ENCODE measurements at places on chromosomes 1 and 21. TPM values are rescaled to one million over a fixed set of nuclear protein-coding genes. Genes with fewer than 3 reads are reported as not detected.

DNA sequence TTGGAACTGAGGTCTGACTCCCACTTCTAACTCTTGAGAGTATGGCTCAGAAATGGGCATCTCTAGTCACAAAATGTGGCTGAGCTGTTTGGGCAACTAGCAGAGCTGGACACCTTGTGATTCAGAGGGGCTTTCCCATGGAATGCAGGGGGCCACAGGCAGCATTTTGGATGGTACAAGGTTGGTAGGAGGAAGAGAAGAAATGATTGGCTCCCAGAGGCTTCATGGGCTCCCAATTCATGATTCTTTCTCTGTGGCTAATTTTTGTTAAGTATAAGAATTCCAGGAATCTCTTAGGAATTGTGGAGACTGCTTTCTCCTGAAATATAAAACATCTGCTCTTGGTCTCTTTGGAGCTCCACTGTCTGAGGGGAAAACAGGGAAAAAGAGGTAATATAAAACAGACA is 49.7 kb downstream of the PBX1 start:
- no peak for DNase-seq

DNA sequence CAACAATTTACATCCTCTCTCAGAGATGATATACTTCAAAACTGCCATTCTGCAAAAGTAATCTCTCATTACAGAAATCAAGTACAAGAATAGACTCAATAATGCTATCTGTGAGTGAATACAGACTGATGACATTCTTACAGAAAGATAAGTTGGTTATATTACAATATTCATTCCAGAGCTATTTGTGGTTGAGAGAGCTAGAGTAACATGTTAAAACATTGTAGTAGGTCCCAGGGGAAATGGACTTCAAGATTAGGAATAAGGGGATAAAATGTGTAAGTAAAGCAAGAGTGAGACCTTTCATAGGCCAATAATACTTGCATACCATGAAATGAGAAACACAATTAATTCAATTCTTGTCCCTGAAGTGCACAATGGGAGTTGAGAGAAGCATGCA is 1.5 kb downstream of the F13B start:
- DNase-seq: no peak

DNA sequence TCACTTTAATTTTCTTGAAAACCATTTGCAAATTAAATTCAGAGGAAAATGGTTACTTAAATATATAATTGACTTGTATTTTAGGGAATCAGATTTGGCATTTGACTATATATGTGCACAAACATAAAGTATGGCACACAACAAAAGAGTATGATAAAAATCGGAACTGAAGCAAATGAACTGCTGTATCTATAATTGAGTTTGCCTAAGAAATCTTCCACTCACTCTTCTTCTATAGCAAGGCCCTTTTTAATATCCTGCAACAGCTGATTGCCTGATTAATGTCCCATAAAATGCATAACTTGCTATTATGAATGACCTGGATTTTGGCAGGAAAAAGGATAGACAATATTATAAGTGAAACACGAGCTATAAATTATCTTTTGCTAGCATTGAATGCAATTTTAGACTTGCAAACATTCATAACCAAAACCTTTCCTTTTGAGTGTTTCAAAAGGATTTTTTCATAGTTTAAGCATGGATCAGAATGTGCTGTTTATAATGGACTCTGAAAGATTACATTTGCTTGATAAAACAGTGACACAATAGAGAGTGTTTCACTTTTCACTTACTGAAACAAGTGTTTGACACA is 2204.3 kb downstream of the MRPL39 start:
- DNase-seq: no peak

Gene CD1E
- not detected for total RNA-seq

Measured in sigmoid colon (tissue), 7 donors.